Activated CD4-positive, alpha-beta memory T cell treated with anti-CD3 and anti-CD28 coated beads, Interleukin-2, amount 10 ng/mL, durations not matched to agents 7 days and 5 days (primary cell): ENCODE measurements at places on chromosomes 1 and 21. TPM values are rescaled to one million over a fixed set of nuclear protein-coding genes. Genes with fewer than 3 reads are reported as not detected.
A peak's percentile ranks its signal among the peaks of the same experiment; 100 is the strongest.

- no peaks in the 10 kb centered on the region for H3K27me3 ChIP-seq
- peaks cover 19% of the 10 kb centered on the region for H3K36me3 ChIP-seq
- H3K4me1 ChIP-seq = peaks cover 60% of the 10 kb centered on the region
- no peak for DNase-seq
Observed at GRCh38 chr1:206554211-206554610, 46.9 kb downstream of the RASSF5 start.

- peak; percentile 23 for DNase-seq
- H3K4me3 ChIP-seq = no peak overlapping the region
- H3K27ac ChIP-seq = no peak overlapping the region
- no peaks in the 10 kb centered on the region for H3K4me1 ChIP-seq
Observed at GRCh38 chr1:247487057-247487456, 29.2 kb upstream of the OR2B11 start.

DNA sequence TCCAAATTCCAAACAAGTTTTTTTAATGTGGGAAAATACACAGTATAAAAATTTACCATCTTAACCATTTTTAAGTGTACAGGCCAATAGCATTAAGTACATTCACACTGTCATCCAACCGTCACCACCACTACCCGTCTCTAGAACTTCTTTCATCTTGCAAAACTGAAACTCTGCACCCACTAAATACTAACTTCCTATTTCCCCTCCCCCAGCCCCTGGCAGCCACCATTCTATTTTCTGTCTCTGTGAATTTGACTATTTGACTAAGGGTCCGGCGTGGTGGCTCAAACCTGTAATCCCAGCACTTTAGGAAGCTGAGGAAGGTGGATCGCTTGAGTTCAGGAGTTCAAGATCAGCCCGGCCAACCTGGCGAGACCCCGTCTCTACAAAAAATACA lies 36.1 kb downstream of the CLSTN1 start:
- H3K4me1 ChIP-seq = peaks cover 43% of the 10 kb centered on the region
- H3K36me3 ChIP-seq = peaks cover 17% of the 10 kb centered on the region
- peak; percentile 69 for DNase-seq
- peak overlapping the region; percentile 87 for H3K27ac ChIP-seq

C8B gene
- not detected for total RNA-seq

FCMR gene
- 121 TPM for total RNA-seq
